GM23338 (cell line): ENCODE measurements at places on chromosomes 5 and 9.
A peak's percentile ranks its signal among the peaks of the same experiment; 100 is the strongest.

DNA sequence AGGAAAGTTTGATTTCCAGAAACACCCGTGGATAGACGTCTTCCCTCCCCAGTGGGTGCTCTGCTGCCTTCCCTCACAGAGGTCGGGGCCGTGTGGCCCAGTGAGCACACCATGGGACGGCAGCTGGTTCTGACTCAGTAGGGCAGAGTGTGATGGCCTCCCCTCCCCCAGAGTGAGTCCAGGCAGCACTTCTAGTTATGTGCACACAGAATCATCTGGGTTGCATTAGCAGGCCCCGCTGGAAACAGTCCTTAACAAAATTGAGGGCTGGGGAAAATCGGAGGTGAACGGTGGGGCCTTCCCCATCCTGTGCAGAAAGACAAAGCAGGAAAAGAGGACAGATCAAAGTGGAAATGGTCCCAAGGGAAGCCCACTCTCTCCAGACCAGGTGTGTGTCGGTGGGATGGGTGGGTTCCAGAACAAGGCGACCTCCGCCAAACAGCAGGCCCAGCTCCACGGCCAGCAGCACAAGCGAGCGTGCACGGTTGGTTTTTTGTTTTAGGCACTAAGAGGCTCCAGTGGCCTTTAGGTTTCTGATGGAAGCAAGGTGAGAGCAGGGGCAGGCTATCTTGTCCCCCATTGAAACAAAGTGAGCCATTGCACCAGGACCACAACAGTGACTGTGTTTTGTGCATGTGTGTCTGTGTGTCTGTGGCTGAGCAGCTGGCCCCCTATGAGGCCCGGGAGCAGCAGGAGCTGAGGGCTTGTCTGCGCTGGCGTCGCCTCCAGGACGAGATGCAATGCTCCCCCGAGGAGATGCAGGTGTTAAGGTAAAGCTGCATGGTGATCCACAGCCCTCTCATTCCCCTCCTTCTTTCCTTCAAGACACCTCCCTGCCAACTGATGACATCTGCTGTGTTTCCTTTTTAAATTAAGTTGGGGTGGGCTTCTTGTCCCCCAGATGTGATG, 201.5 kb downstream of the AOPEP start:
- no peak for DNase-seq

DNA sequence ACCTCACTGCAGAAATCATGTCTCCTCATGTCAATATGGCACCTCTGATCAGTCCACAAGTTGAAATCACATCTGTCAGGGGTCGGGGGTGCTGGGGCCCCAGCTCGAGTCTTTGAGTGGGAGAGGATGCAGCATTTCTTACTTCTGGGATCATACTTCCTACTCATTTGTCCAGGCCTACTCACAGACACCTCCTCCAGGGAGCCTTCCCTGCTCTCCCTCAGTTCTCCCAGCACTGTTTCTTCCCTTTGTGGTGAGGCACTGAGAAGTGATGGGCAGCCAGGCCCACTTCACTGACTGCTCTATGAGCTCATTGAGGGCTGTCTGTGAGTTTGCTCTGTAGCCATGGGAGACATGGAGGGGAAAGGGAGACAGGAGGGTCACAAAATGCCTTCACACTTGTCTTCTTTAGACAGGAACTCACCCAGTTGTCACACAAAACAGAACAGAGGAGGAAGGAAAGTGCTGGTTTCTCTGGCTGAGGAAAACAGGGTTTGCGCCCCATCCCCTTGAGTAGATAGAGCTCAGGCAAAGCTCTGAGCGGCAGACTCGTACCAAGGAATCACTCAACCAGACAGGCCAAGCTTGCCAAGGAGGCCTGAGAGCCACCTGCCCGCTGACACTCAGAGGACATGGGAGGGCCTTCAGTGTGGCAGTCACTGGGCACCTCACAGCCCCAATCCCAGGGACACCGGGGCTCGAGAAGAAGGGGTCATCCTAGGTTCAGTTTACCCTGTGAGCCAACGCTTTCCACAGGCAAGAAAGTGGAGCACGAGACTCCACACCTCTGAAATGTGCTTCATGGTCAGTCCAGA, 152.9 kb downstream of the GABBR2 start:
- no peak for DNase-seq

DNA sequence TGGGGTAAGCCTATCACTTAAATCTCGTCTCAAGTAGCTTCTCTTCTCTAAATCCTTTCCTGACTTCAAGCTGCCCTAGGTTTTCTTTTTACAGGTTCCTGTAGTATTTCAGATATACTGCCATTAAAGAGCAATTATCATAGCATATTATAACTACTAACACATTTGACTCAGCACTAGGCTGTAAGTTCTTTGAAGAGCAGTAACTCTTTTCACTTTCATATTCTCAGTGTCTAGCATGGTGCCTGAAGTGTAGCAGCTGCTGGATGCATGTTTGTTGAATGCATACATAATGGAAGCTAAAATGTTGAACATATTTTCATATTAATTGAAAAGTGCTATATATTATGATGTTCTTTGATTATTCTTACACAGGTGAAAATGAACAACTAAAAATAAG, 22.5 kb downstream of the CCDC152 start:
- DNase-seq: no peak

DNA sequence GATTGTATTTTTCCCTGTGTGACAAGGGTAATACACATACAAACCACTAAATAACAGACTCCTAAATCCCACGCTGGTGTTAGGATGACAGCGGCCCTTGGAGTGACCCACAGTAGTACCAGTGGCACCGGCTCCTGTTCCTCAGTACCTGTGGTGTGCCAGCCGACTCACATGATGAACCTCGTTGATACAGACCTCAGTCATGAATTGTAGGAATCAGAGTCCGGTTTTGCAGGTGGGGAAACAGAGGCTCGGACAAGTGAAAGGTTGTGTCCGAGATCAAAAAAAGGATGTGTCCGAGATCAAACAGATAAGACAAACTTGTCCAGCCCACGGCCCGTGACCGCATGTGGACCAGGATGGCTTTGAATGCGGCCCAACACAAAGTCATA, 78.0 kb downstream of the AMBP start:
- no peak for DNase-seq

DNA sequence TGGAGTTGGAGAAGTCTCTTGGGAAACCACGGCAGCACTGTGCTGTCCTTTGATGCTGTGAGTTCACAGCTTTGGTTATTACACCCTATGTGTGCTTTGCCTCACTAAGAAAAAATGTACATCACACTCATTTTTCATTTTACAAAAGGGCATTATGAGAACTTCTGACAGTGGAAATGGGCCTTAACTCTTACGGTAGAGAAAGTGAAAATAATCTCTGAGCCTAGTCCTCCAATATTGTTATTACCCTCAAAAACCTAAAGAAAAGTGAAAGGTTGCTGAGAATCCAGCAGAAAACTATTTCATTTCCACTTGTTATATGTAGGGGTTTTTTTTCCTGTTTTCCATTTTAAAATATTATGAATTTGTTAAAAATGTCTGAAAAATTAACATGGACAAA, 8.2 kb upstream of the OR13D1 start:
- no peak for DNase-seq

GRCh38 chr5:61599370-61600122, 267.5 kb downstream of the ZSWIM6 start:
- DNase-seq: no peak

- DNase-seq: peak; percentile 77
These were observed 85.9 kb downstream of the HRH2 start for GRCh38 chr5:175743676-175744210.

GRCh38 chr5:60339691-60340201, 360.2 kb downstream of the DEPDC1B start:
- no peak for DNase-seq

DNA sequence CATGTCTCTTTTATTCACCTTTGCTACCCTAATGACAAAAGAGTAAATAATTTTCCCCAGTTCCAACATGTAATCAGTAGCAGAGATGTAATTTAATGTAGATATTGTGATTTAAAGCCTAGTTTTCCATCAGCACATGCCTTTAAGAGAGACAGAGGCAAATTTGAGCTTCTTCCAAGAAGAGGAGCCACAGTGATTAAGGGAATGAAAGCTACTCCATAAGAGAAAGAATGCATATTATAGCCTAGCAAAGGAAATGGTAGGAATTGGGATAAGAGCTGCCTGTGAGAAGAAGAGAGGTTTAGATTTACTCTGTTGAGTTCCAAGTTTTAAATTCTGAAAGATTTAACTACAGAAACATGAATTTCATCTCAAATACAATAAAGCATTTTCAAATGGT, 591.0 kb upstream of the DMAC1 start:
- DNase-seq: no peak

GRCh38 chr5:168667301-168667840, 88.2 kb upstream of the PANK3 start:
- DNase-seq: no peak

DNA sequence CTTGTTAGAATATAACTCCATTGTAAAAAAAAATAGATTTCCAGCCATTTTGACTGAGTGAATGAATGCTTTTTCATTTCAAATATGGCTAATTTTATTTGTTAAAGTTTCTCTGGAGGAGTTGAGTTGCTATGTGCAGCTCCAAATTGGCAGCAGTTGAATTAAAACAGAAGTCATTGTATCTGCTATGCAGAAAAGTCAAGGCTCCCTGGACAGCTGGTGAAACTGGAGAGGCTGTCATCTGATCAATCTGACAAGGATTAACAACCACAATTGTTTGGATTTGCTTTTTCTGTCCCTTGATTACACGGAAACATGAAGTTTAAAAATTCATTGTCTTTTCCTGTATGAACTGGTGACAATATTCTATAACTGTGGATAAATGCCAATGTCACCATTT, 713.9 kb downstream of the EFNA5 start:
- DNase-seq: no peak

DNA sequence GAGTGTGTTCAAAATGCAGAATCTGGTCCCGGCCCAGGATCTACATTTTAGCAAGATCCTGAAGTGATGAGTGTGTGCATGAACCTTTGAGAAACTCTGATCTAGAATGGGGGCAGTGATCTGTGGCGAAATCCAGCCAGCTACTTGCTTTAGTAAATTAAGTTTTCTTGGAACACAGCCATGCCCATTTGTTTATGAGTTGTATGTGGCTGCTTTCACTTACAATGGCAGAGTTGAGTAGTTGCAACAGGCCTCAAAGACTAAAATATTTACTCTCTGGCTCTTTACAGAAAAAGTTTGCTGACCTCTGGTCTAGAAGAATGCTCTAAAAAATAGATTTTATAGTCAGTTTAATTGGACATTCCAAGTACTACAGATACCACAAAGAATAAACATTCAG, 588.3 kb downstream of the BNC2 start:
- no peak for DNase-seq

- no peak for DNase-seq
These were observed 3.0 kb downstream of the S100Z start for GRCh38 chr5:76852772-76853171.

DNA sequence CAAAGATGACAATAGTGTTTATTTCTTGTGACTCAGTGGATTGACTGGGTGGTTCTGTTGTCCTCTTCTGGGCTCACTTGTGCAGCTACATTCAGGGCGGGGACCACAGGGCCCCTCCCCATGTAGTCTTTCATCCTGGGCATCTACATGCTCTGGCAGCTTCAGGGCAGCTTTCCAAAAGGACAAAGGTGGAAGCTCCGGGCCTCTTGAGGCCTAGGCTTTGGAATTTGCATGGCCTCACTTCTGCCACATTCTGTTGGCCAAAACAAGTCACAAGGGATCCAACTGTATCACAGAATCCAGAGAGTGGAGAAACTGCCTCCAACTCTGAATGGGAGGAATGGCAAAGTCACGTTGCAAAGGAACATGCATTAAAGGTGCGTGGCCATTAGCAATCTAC, 64.3 kb downstream of the ARHGAP26 start:
- no peak for DNase-seq

GRCh38 chr9:118606668-118607067, 762.6 kb downstream of the BRINP1 start:
- DNase-seq: no peak

GRCh38 chr5:179228341-179229121, 116.7 kb downstream of the ADAMTS2 start:
- DNase-seq: no peak

DNA sequence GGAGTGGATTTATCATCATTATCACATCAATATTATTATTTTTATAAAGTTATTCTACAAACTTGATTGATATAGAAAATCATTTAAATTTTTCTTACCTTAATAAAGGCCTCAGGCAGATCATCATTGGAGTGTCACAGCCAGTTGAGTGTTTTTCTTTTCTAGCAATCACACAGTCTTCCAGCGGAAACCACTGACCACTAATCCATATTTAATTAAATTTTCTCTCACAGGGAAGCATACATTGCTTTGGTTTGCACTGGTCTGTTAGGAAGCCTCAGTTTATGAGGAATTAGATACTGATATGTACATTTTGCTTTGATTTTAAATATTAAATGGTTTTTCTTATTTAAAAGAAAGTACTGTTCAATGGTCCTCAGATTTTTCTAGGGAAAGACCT, 6.7 kb downstream of the SPZ1 start:
- no peak for DNase-seq

DNA sequence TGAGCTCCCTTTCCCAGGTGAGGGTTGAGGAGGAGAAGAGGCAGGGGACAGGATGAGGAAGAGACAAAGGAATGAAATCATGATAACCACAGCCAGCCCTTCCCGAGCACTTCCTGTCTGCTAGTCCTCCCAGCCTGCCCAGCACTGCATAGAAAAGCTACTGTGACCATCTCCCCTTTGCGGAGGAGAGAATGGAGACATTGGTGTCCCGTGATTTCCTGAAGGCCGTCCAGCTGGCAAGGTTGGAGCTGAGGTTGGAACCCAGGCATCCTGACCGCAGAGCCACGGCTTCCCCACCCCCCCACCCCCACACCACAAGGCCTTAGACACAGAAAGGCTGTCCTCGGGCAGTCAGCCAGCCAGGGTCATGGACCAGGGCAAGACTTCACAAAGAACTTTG, 131.1 kb upstream of the ICE1 start:
- no peak for DNase-seq

DNA sequence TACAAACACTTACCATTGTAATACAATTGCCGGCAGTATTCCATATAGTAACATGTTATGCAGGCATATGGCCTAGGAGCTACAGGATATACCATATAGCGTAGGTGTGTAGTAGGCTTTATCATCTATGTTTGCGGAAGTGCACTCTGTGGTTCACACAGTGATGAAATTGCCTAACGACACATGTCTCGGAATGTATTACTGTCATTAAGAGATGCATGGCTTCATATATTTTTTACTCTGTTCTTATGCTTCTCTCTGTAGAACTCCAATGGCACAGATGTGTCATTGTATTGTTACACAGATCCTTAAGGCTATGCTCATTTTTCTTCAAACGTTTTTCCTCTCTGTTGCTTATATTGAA, 19.2 kb upstream of the ANKRD18A start:
- DNase-seq: no peak

GRCh38 chr5:64811050-64811640, 42.4 kb downstream of the CWC27 start:
- DNase-seq: peak; percentile 68
